ENCODE measurements at places on chromosomes 5 and 9.

GRCh38 chr5:80172067-80172695 is 83.7 kb downstream of the SERINC5 start:
- DNase-seq: no peak

GRCh38 chr5:119331566-119332095 is 24.2 kb upstream of the TNFAIP8 start:
- no peak for DNase-seq

DNA sequence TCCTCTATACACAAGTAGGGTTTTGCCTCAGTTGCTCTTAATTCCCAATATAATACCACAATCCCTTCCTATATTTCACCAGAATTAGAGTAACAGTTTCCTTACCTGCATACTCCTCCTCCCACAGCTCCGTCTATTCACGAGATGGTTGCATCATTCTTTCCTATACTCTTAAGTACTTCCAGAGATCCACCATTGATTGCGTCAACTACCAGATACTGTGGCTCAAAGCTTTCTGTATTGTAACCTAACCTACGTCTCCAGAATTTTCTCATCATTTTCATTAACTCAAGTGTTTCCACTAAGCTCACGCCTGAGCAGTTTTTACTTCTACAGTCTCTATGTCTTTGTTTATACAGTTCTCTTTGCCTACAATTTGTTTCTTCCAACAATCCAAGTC is 31.2 kb upstream of the MINAR2 start:
- no peak for DNase-seq

- DNase-seq: no peak
These were observed 4.9 kb upstream of the ADGRV1 start for GRCh38 chr5:90553711-90554110.

DNA sequence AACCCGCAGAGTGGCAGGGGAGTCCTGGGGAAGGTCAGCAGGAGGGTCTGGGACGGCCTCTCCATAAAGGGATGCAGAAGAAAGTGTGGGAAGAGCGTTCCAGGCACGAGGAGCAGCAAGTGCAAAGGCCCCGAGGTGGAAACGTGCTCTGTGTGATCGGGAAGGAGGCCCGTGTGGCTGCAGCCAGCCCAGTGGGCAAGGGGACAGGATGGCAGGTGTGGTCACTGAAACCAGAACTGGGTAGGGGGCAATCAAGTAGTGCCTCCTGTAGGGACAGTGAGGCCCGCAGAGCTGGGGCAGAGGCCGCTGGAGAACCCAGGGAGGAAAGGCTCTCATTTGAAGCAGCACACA is 16.3 kb upstream of the LAMC3 start:
- no peak for DNase-seq

GRCh38 chr5:30650311-30650710 is 543.2 kb upstream of the CDH6 start:
- no peak for DNase-seq

DNA sequence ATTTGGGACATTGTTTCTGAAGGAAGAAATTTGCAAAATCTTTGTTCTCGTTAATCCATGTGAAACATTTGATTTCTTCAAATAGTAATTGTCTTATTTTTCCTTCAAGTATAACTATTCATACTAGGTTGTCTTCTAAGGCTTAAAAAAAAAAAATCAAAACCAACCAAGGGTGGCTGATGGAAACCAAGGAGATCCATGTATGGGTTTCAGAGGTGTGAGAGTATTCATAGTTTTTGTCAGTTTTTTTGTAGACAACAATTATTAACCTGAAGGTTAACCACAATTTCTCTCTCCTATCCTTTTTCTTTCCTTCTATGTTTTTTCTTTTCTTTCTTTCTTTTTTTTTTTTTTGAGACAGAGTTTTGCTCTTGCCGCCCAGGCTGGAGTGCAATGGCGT is 35.4 kb downstream of the KDM4C start:
- no peak for DNase-seq

DNA sequence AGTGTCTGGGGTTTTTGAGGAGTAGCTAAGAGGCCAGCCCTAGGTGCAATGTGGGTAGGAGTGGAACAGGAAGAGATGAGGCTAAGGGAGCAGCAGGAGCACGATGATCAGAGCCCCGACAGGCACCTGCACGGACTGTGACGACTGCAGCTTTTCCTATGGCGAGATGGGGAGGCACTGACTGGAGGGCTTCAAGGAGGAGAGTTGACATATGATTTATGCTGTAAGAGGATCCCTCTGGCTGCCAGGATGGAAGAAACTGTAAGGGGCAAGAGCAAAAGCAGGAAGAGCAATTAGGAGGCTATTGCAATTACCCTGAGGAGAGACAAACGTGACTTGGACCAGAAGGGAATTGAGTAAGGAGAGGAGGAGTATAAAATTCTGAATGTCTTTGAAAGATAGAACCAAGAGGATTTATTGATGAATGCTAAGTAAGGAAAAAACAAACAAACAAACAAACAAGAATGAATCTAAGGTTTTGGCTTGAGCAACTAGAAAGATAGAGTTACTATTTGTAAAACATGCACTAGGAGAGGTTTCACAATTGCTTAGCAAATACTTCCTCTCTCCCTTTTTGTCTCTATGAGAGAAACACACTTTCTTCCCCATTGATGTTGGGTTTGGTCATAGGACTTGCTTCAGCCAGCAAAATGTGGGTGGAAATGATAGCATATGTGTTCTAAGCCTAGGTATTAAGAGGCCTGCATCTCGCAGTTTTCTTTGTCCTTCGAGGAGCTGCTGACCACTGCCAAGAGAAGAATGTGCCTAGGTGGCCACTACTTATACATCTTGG is 32.9 kb downstream of the TRPC7 start:
- DNase-seq: peak; percentile 34

DNA sequence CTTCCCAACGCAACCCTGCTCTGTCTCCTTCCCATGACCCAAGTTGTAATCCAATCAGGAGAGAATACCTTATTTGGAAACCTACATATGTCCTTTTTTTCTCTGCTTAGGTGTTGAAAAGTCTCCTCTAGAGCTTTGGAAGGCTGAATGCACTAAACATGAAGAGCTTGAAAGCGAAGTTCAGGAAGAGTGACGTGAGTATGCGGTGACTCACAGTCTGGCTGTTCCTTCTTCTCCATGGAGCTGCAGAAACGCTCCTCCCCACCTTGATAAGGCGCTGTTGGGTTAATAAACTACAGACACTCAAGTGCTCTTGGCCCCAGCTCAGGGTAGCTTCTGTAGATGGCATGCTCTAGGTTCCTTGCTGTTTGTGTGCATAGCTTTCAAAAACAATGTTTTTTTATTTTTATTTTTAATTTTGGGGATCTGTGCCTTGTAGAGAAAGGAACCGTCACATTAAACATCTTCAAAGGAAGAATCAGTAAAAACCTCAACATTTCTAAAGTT is 30.7 kb downstream of the RAI14 start:
- DNase-seq: peak; percentile 61

DNA sequence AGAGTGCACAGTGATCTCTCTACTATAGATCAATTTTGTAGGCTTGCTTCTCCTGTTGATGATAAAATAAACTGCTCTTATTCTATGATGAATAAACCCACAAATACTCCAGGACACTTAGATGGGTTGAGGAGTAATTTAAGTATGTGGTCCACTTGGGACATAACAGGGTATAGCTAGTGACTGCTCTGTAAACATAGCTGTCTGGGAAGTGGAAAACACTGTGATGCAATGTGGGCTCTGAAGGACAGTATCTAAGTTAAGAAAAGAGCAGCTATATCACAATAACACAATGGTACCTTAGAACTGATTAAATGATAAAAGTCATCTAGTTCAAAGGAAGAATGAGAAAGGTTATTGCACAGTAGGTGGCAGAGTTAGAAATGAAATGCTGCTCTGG is 294.3 kb upstream of the HAPLN1 start:
- DNase-seq: no peak

DNA sequence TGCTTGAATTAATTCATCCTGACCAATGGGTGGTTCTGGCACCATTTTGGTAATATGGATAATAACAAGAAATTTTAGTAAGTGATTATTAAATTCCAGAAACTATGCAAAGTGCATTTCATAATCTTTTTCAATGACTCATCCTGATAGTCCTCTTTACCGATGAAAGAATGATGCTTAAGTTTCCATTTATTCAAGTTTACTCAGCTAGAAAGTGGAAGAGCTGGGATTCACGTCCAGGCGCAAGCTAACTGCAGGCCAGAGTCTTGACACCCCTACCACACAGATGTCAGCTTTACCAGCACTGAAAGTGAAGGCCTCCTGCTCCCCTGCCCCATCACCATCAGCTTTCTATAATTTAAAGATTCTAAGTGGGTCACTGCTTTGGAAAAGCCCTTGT is 493.5 kb upstream of the WWC1 start:
- no peak for DNase-seq

DNA sequence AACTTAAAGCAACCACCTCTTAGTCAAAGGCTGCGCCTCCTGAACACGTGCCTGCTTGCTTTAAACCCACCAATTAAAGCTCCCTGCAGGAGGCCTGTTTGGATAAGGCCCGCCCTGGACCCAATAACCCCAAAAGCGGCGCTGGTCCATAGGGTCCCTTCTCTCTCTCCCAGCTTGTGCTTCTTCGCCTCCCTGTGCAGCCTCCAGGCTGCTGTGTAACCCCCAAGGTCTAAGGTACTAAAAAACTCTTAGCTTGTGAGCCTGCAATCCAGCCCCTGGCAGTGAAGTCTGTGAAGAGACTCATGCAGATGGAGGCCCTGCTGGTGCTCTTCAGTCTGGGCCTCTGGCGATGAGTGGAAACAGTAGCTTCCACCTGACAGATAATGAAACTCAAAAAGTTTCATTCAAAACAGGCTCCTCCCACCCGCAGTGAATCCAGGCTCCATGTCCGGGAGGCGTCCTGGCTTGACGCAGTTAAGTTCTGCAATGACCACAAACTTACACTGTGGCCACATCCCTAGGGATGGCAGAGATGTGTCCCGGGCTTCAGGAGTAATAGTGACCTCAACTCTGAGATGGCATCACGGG is 97.3 kb downstream of the PRRT1B start:
- DNase-seq: no peak

GRCh38 chr9:9246726-9247125 is 1366.1 kb downstream of the PTPRD start:
- no peak for DNase-seq

GRCh38 chr9:83572524-83572923 is 34.3 kb upstream of the FRMD3 start:
- DNase-seq: no peak

DNA sequence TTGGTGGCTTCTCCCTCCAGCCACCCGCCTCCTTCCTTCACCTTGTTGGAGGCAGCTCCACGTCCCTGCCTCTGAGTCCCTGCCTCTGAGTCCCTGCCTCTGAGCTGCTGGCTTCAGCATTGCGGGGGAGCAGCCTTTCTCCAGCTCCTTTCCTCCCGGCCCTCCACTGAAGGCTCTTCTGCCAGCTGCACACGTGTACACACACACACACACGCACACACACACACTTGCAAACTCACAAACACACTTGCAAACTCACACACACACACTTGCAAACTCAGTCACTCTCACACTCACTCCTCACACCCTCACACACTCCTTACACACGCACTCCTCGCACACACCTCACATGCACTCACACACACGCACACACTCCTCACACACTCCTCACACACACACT is 45.1 kb downstream of the C9orf50 start:
- no peak for DNase-seq

DNA sequence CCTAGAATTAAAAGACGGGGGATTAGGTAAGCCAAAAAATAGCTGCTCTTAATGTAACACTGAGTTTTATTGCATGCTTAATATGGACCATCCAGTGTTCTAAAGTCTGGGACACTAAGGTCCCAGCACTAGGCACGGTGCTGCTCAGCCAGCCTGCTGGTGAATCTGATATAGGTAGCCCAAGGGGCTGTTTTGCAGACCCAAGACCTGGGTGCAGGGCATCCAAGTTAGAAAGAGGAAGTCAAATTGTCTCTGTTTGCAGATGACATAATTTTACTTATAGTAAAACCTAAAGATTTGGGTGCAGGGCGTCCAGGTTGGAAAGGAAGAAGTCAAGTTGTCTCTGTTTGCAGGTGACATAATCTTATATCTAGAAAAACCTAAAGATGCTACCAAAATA is 17.8 kb downstream of the IFNA5 start:
- DNase-seq: no peak

DNA sequence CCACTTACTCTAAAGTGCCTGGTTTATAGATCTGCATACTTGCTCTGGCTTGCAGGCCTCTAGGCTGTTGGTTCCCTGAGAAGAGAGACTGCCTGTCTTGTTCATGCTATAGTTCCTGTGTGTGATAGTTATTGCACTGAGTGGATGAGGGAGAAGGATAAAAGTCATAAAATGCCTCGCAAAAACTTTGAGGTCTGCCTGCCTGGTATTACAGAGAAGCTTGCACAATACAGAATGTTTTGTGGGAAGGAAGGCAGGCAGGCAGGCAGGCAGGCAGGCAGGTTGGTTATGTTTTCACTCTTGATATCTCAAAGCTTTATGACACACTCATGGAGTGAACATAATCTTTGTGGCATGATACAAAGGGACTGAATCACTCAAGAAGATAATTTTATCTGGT is 287.1 kb downstream of the SLIT3 start:
- DNase-seq: no peak

GRCh38 chr5:68928617-68929302 is 165.1 kb upstream of the SLC30A5 start:
- DNase-seq: no peak

GRCh38 chr5:35229076-35230037 is 930 bp downstream of the PRLR start:
- DNase-seq: peak; percentile 75
